Left ventricle myocardium superior (tissue), 1 donor: ENCODE measurements at places on chromosomes 12 and 14. TPM values are rescaled to one million over a fixed set of nuclear protein-coding genes. Genes with fewer than 3 reads are reported as not detected.

The MIP gene
- total RNA-seq: not detected

The NELL2 gene
- total RNA-seq: 0.50 TPM

The BEST3 gene
- 0.55 TPM for total RNA-seq

The VRK1 gene
- 6.8 TPM for total RNA-seq

The RAD51AP1 gene
- 1.2 TPM for total RNA-seq

The BORCS5 gene
- total RNA-seq: 9.3 TPM

The RNASE3 gene
- not detected for total RNA-seq
